Activated CD4-positive, alpha-beta T cell treated with anti-CD3 and anti-CD28 coated beads for 1 hour (primary cell): ENCODE measurements at places on chromosomes 1 and 21.

- no peak for DNase-seq
Measured at GRCh38 chr1:183022202-183023145, 746 bp upstream of the LAMC1 start.

- DNase-seq = no peak
Measured at GRCh38 chr1:162627662-162628296, 4.5 kb upstream of the DDR2 start.

DNA sequence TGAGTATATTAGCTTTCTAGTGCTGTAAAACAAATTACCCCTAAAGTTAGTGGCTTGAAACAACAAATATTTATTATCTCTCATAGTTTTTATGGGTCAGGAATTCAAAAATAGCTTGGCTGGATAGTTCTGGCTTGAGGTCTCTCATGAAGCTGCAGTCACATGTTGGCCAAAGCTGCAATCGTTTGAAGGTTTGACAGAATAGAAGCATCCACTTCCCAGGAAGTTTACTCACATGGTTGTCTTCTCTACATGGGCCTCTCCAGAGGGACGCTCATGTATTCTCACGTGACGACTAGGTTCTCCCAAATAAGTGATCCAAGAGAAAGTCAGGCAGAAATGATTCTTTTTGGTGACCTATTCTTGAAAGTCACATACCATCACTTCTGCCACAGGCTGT is 99.1 kb downstream of the NIBAN1 start:
- no peak for DNase-seq

DNA sequence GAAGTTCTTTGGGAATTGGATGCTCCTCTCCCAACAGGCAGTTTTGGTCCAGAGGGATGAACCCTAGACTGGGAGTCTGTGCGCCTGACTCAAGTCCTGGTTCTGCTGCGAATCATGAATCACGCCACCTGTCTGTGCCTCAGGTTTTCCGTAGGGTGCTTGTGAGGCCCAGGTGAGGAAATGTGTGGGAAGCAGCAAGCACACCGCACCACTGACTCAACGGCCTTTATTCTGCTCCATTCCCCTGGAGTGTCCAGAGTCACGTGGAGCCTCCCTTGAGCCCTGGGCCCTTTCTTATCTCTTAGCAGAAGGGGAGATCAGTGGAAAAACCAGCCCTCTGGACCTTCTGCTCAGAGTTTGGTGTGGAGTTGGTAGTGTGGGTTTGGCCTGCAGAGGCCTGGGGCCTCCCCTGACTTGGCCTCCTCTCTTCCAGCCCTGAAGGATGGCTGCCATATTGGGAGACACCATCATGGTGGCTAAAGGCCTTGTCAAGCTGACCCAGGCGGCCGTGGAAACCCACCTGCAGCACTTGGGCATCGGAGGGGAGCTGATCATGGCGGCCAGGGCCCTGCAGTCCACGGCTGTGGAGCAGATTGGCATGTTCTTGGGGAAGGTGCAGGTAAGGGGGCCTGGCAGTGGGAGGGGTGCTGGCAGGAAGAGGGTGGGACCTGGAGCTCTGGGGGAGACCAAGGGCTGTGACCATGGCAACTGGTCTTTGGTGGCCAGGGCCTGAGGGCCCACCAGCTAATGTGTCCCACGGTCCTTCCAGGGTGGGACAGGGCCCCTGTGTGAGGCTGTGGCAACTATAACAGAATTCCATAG is 21.1 kb downstream of the COQ8A start:
- DNase-seq = no peak

- no peak for DNase-seq
Measured at GRCh38 chr1:3945916-3946840, 46.1 kb upstream of the C1orf174 start.

DNA sequence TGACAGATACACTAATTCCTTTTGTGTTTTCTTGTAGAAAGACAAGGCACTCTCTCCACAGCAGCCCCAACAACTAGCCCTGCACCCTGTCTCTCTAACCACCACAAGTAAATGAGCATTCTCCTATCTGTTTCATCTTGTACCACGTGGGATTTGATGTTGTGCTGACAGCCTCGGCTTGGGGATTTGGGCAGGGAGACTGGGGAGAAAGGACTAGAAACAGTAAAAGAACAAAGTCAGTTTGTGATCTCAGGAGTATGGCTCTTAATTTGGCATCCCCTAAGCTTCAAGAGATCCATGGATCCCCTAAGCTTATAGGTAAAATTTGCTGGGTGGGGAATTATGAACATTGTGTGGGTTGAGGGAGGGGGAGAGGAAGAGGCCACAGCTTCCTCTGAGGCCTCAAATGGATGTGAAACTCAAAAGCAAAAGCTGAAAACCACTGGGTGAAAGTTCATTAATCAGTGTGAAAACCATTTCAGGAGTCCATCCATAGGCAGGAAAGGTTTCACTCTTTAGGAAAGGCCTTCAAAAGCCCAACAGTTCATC is 3.1 kb downstream of the C1orf162 start:
- DNase-seq = no peak

DNA sequence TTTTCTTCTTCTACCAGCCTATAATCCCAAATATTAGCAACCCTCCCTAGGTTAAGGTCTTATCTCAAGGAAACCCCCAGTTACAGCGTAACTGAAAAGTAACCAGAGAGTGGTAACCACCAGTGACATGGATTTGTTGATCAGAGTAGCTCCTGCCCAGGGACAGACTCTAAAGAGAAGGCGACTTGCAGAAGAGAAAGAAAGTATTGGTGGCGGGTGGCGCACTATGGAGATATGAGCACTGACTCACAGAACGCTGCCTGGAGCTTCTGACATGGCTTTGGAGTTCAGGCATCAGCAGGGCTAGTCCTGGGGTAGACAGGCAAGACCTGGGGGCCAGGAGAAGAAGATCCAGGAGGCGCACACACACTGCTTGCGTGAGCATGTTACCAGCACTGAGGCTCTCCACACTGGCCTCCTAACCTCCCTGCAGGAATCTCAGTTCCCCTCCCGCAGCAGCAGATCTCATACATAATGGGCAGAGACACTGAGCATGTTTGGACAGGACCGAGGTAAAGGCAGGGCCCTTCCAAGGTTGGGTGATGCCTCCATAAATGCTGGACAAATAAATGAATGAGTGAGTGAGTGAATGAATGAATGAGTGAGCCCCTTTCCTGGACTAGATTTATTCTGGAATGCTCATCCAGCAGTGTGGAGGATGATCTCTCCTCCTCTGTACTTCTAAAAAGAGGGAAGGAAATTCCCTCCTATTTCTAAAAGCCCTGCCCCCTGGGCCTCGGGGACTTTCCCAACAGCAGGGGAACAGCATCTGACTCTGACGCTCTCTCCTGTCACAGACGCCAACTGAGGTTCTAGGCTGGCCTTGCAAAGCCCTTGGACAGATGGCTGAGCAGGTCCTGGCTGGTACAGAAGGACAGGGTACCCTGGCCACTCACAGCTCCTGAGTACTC is 175.5 kb downstream of the CLIC6 start:
- DNase-seq = no peak

DNA sequence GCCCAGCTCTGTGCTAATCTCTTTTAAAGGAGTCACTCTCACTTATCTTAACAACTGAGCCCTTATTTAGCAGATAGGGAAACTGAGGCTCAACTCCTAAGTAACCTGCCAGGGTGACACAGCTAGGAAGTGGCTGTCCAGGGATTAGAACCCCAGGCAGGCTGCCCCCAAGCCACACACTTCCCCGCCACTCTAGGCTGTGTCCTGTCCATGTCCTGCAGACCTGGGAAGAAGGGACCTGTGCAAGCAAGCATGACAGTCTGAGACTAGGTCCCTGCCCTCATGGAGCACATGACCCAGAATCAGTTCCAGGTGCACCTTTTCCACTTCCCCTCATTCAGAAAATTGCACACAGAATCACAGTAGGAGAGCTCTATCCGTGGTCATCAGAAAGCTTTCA is 12.2 kb downstream of the KIAA1614 start:
- DNase-seq = no peak

DNA sequence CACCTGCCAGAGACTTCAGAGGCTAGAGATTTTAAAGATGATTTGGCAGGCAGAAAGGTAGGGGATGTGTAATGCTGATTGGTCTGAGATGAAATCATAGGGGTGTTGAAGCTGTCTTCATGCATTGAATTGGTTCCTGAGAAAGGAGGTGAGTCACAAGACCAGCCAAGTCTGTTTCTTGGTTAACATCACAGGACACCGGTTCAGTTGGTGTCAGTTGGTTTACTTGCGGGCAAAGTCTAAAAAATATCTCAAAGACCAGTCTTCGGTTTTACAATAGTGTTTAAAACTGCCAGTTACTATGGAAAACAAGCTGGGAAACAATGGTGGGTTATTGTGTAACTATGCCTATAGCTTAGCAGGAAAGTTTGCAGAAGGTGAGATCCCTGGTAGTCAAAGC is 305.9 kb downstream of the BARHL2 start:
- DNase-seq = no peak

DNA sequence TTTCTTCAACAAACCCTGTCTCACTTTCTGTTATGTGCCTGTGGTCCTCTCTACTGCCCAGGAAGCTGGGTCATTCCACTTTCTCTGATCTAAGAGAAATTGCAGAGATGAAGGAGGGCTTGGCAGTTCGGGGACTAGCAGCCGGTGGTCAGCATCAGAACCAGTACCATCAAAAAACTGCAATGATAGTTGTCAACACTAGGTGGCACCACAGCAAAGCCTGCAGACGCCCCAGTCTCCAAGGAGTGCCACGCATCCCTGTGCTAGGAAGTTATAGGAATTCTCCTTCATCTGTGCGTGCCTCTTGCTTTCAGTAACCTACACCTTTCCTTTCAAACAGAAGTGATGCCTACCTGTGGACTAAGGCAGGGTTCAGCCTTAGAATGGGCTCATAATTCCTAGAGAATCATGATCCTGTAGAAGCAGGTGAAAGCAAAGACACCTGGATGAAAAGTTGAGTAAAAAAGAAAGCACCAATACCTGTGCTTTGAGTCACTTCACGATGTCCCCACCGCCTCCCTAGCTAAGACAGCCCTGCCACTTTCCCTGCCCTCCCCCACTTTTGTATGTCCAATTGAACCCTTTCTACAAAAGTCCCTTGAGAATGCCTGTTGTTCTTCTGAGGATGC is 129.2 kb downstream of the ADAMTS1 start:
- no peak for DNase-seq

DNA sequence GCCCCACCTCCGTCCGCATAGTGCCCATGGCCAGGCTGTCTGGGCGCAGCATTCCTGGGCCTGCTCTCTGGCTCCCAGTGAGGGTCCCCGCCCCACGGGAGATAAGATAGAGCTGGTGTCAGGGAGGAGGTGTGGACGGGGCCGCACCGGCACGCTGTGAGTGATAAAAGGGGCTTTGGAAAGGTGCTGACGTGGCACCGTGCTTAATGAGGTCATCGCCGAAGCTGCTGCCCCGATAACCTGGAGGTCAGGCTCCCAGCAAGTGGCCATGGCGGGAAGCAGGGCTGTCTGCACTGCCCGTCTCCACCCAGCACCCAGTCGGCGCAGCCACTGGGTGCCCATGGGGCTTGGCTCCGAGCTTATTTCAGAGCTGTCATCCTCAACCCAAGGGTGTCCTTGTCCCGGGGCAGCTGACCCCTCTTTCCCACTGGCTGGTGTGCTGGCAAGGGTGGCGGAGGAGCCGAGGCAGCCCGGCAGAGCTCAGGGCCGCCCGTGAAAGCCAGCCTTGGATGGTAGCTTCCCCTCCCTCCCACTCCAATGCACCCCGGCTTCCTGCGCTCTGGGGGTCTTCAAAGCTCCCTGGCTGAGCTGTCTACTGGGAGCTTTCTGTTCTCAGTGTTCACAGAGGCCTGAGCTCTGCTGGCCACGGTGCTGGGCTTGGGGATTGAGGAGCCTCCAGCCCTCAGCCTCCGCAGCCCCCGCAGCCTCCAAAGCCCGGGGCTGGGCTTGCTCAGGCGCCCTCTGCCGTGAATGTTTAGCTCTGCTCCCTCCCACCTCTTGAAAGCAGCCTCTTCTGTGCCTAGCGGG is 105.1 kb upstream of the ARHGEF16 start:
- DNase-seq = no peak

DNA sequence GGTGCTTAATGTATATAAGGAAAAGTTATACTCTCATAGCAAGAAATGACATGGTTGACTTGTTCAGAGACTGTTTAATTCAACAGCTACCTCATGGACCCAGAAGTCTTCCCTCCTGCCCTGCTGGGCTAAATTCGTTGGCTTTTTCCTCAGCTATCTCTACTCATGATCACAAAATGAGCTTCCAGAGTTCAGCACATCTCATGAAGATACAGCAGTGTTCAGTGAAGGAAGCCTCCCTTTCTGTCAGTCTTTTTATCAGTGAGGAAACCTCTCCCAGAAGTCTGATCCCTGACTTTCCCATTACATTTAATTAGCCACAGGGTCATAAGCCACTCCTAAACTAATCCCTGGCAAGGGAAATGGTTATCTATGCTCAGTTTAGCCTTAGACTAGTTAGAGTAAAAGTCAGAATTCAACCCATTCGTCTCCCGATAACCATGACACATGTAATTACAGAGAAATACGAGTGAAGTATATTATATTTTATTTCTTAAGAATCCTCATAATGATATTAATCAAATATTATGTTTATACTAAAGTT is 97.5 kb downstream of the DENND1B start:
- no peak for DNase-seq

DNA sequence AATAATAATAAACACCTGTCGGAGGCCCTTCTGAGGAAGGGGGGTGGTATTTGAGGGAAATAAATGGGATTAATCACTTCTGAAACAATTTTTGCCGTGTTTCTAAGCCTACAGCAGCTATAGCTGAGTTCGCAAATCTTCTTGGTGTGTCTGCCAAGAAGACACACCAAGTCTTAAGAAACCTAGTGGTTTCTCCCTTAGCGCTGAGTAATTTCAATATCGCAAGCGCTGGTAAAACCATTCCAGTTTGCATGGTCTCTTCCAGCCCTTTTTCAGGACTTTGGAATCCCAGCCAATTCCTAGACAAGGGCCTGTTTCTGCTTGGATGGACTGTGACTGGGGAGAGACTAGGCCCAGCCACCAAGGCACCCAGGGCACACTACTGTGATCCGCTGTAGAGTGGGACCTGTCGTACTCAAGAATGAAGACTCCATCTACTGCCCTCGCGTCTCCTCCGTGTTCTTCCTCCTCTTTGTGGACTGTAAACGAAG is 7.5 kb upstream of the LHX8 start:
- no peak for DNase-seq

GRCh38 chr21:34561806-34562205 is 49.8 kb upstream of the KCNE1 start:
- DNase-seq = no peak

DNA sequence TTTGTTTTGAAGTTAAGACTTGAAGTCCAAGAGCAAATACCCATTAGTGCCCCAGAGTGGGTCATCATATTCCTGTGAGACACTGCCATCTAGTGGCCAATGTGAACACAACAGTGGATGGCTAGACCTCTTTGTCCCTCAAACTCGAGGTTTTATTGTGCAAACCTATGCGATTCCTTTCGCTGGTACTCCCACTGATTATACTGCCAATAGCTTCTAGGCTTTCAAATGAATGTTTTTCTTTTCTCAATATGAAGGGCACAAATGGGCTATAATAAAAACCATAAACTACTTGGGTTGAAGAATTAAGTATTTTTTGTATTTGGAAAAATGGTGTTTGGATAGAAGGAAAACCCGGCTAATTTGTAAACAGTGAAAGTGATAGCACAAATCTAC is 100.4 kb upstream of the ZNF281 start:
- DNase-seq = peak; percentile 31

- DNase-seq = no peak
Measured at GRCh38 chr1:155888481-155888880, 22.7 kb downstream of the RIT1 start.

- DNase-seq = no peak
Measured at GRCh38 chr1:233665575-233666270, 51.8 kb downstream of the KCNK1 start.
